ENCODE measurements at places on chromosomes 6 and 20.

DNA sequence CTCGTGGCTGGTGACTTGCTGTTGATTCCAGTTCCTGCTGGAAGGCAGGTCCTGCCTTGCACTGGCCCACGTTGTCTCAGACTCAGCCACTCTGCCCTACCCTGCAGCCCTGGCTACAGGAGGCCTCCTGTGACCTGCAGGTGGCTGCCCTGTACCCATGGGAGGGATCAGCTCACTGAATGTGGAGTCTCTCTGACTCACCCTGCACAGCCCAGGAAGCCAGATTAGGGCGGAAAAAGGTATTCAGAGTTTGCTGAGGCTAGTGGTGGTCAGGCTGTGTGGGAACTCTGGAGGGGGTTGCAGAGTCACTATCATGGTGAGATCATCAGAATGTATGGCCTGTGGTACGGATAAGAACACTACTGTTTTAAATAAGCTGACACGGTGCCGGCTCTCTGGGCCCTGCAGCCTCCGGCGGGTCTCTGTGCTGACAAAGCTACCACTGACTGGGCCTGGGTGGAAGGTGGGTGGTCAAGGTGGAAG lies 24.7 kb upstream of the PYGB start:
- DNase-seq: no peak

GRCh38 chr6:112481211-112481610 lies 134.1 kb downstream of the RFPL4B start:
- DNase-seq: no peak

- no peak for DNase-seq
Observed at GRCh38 chr6:32475392-32476206, 35.9 kb downstream of the HLA-DRA start.

DNA sequence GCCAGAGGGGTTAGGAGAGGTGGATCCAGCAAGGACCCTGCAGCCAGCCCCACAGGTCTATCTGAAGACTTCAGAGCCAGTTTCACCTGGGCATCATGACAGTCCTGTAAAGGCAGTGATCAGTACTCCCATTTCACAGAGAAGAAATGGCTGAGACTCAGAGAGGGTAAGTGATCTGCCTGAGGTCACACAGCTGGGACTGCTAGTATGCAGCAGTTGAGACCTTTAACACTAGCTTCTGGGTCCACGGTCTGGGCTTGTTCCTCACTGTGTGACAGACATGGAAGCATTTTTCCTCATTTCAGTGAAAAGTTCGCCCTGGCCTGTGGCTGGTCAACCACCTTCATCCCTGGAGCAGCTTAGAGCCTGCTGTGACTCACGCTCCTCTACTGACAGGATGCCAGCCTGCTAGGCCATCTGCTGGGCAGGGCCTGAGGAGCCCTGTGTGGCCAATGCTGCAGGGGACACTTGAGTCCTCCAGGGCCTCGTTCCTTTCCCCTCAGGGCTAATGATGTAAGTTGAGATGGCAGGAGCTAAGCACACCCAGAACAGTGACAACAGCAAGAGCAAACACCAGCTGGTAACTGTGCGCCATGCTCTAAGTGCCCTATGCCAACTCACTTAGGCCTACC lies 192.0 kb downstream of the LRFN2 start:
- no peak for DNase-seq

DNA sequence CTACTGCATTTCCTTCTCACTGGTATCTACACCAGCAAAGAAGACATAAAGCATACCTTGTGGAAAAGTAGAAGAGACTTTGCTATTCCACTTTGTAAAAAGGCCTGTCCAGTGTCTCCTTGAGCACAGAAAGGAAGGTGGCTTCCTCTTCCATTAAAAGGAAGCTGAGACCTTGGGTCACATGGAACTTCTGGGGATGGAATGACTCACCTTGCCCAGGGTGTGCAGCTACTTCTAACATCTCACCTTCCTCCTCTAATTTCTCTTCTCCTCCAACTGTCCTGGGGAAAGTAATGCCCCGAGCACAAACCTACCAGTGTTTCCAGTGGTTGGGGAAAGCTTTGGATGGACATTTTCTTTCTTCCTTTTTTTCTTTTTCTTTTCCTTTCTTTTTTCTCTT lies 848.8 kb upstream of the MAP3K7 start:
- no peak for DNase-seq

GRCh38 chr6:16355699-16356446 lies 117.5 kb downstream of the GMPR start:
- no peak for DNase-seq
